ENCODE measurements at places on chromosomes 13 and 19.

GRCh38 chr19:1363599-1363998, 20.1 kb upstream of the NDUFS7 start:
- DNase-seq = no peak

- no peak for DNase-seq
These were observed 10.6 kb downstream of the SCGB2B2 start for GRCh38 chr19:34666200-34666957.

DNA sequence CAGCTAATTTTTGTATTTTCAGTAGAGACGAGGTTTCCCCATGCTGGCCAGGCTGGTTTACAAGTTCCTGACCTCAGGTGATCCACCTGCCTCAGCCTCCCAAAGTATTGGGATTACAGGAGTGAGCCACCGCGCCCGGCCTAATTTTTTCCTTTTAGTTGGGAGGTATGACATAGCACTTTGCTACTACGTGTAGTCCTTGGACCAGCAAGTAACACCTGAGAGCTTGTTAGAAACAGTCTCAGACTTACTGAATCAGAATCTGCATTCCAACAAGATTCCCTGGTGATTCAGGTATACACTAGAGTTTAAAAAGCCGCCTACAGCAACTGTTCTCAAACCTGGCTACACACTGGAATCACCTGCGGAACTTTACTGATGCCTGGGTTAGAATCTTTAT, 1.8 kb upstream of the FARP1 start:
- DNase-seq = no peak

DNA sequence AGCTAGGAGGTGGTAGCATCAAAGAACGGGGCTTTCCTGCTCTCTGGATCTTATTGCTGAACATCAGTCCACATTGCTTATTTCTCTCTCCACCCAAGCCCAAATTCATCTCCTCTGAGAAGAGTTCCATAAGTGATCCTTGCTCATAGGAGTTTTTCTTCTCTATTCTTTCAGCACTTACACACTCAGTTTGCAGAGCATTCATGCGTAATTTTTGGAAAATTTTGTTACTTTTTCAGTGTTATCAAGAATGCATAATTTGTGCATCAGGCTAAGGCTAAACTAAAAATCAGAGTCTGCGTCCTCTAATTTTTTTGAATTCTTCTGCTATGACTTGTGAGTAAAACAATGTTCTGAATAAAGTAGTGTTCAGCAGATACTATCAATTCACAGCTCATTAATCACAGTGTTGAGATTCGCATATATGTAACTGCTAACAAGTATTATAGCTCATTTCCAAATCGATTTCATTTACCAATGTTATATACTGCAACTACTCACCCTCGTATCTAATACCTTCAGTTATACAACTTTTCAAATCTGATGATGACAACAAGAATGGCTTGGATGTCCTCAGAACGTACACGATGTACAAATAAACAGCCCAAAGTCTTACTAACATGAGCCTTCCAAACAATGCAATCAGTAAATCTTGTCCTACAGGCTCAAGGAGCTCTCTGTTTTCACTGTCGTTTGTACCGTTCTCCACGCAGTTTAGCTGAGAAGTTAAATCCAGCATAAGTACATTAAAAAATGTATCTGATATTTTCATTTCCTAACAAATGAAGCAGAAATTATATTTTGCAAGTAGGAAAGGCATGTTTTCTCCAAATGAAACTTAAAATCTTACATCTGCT, 36.4 kb upstream of the STARD13 start:
- DNase-seq = no peak

- DNase-seq = no peak
These were observed 3.5 kb downstream of the FFAR2 start for GRCh38 chr19:35451338-35452096.
